Left forelimb (tissue), 1 donor: ENCODE measurements at places on chromosomes 2 and 18.
A peak's percentile ranks its signal among the peaks of the same experiment; 100 is the strongest.

DNA sequence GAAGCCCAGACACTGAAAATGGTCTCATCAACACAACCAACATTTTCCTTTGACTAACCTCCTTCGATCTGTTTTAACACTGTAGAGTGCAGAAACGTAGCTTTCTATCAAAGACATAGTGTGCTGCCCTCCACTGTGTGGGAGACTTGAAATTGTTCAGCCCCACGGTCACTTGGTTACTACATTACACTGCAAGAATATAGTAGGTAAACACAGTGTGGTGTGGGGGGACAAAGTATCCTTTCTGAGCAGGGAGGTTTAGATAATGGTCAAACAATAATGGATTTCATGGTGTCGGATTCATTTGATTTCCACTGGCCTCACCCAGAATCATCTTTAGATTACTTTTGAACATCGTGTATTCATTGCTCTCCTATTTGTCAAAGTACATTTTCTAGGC, 181.0 kb downstream of the ERBB4 start:
- DNase-seq: no peak

- DNase-seq: no peak
Measured at GRCh38 chr2:159832858-159833257, 34.9 kb upstream of the CD302 start.

DNA sequence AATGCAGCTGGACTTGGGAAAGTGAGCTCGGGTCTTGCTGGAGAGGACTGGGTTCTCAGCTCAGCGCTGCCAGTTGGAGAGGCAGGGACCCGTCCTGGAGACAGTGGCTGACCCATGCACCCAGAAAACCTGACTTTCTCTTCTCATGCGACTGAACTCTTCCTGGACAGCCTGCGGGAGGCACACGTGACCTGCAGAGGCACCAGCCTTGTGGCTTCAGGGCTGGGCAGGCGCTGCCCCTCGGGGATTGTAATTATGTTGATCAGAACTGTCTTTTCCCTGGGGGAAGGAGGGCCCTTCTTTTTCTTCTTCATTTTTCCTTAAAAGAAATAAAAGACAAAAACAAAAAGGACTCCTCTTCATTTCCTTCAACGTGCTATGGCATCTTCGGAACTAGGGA, 198.1 kb downstream of the VAPA start:
- DNase-seq: no peak

DNA sequence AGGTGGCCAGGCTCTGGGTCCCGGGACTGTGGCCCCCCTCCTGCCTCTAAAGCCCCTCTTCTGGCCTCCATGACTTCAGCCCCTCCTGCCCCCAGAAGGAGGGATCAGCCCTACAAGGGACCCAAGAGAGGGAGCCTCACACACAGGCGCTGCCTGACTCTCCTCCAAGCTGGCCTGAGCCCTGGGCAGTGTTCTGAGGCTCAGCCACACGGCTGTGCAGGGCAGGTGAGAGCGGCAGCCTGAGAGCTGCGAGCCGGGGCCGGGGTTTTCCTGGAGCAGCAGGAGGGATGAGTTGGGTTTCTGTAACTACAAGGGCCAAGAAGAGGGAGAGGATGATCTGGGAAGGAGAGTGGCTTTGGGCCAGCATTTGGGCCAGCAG, 70.1 kb downstream of the HPCAL1 start:
- DNase-seq: no peak

DNA sequence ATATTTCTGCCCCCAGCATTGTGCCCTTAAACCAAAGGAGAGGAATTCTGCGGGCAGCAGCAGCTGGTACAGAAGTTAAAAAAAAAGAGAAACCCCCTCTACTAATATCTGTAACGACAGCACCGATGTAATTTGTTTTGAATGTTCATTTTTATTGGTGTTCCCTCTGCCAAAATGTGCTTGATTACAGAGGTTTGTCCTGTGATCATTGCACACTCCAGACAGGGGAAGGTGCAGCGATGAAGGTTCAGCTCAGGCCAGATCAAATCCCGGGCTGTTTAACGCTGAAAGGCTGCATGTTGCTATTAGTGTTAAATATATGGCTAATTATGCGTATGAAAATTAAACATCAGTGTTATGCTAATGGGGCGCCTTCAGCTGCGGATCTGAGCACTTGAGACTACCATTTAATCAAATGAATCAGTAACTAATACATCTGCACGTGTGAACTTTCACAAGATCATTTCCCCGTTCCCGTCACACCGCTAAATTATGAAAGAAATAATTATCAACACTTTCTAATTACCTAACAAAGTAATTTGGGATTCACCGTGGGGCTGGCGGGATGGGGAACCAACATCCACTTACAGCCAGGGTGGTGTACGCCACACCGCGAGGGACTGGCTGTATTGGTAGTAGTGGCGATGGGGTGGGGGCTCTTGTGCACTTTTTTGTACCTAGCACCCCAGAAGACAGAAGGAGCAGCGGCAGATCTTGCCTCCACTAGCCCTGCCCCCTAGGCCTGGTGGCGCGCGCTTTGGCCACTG, 1.5 kb upstream of the DLX1 start:
- DNase-seq: no peak

DNA sequence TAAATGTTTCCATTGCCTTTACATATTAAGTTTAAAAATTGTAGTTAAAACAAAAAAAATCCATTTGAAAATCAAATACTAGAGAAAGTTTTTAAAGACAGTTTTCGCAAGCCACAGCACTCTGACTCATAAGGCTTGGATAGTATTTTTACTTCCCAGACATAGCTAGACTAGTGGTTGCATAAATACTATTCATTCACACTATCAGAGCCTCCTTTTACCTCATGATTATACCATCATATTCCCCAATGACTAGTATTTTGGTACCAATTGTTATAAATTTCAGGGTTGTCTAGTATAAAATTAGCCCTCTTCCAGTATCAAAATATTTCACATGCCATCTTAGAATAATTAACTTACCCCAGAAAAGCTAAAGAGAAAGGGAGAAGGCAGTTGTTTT, 393.5 kb downstream of the ERBB4 start:
- DNase-seq: no peak

DNA sequence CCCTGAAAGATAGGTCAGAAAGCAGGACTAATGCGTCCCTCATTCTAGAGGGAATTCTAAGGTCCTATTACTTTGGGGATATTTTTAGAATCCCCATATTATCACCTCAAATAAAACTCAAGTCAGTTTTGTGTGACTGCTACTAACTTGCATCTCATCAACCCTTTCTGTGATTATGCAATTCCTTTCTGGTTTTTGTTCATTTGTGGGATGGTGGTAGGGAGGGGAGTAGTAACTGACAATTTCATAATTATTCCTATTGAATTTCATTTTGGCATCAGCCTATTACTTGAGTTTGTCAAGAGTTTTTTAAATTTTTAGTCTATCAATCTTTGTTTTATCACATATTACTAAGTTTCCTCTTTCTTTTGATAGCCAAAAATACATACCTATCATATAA, 28.4 kb upstream of the TANK start:
- no peak for DNase-seq

- DNase-seq: no peak
Measured at GRCh38 chr18:80175451-80176204, 66.6 kb downstream of the ADNP2 start.

DNA sequence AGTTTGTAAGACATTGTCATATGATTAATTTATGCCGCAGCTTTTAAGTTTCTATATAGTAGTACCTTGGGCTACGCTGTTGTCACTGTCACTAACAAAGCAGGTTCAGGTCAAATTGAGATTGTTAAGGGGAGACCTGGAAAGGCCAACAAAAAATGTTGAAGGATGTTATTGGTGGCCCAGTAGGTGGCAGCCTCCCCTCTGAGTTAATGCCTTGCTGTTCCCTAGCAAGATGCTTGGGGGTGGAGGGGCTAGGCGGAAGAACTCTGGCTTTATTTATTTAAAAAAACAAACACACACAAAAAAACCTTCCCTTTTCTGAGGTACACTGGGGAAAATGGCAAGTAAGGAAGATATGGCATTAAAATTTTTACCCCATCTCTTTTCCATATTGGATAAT, 128.3 kb upstream of the ATP5MC3 start:
- no peak for DNase-seq

- peak; percentile 74 for DNase-seq
Measured at GRCh38 chr2:110773401-110773921, 41.1 kb downstream of the ACOXL start.

DNA sequence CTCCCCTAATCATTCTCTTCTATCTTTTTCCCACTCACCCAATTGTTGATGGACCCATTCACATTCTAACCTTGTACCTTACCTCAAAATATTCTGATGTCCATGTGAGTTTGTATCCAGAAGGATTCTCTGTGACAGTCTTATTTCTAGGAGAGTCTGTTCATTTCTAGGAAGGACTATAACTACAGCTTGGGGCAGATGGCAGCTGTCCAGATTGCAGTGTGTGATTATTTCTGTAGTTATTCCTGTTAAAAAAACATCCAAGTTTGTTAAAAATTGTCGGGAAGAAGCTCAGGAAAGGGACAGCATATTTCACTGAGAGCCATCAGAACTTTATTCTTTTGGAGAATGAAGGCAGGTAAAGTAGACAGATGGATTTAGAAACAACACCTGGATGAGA, 142.6 kb downstream of the RAPGEF4 start:
- no peak for DNase-seq

DNA sequence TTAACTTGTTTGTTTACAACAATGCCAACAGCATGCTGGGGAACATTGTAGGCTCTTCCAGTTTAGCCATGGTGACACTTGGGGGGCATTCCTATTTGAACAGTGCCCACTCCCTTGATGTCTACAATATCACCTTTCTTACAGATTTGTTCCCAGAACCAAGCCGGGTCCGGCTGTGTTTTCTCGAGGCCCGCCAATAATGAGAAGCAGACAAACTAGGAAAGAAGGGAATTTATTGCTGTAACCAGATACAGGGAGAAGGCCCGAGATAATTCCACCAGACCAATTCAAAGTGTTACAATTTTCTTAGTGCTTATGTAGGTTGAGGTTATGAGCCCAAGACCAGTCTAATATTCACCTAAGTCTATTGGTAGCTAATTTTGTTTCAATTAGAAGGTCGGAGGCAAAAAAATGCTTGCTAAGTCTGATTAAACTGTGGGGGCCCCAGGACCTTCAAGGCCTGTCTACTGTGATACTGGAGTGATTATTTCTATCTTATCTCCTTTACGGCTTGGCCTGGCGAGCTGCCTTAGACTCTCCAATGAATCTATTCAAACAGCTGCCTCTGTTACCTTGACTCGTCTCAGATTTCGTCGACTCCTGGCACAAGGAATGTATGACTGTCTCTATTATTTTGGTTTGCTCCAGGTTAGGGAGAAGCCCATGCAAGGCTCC, 59.1 kb upstream of the PSME4 start:
- no peak for DNase-seq

DNA sequence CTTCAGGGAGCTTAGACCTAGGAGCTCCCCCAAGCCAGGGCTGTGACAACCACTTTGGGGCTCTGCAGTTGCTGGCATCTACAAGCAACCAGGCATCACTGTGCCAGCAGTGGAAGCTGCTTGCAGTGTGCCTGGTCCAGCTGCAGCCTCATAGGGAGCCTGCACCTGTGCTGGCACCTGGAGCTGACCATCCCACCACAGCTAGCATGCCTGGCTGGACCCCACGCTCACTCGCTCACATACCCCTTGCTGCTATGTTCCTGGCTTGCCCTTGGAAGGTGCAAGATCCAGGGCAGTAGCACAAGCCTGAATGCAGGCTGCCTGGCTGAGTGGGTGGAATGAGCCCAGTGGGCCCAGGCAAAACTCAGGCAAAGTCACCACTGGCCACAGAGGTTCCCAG, 82.5 kb downstream of the ZNF804A start:
- DNase-seq: no peak

- no peak for DNase-seq
Measured at GRCh38 chr18:57441071-57441794, 6.1 kb downstream of the ONECUT2 start.

DNA sequence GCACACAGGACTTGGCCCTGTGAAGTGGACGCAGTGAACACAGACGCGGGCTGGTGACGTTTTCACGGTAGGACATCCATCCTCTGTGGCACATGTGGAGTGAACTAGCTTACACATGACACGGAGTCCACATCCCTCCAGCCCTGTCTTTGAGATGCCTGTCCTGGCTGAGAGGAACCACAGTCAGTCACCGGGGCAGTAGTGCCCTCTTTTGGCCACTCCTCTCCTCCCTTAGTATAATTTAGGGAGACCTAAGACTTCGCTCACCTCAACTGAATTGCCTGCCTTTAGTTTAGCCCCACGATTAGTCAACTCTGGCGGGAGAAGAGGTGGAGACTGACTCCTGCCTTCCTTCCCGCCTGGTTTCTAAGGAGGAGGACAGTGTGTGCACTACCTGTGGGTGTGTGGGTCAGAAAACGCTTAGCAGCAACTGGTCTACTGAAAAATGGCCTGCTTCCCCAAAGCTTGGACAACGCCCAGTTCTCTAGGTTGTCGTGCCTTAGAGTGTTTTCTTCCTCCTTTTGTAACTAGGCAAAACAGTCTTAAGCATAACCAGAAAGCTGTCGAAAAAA, 70.6 kb downstream of the MBP start:
- no peak for DNase-seq

DNA sequence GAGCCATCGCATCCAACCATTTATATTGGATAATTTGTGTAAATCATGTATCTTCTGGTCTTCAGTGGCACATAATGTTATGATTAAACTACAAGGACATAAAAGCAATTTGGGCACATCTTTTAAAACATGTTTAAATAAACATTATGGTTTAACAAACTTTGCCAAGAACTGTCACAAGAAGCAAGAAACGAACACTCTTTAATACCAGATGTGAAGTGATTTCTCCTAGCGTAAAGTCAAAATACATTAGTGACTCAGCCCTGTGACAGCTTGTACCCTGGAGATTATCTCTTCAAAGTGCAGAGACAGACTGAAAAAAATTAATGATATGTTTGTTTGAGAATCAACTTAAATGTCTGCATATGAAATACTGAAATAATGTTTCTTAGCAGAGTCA, 39.9 kb downstream of the DSEL start:
- no peak for DNase-seq

DNA sequence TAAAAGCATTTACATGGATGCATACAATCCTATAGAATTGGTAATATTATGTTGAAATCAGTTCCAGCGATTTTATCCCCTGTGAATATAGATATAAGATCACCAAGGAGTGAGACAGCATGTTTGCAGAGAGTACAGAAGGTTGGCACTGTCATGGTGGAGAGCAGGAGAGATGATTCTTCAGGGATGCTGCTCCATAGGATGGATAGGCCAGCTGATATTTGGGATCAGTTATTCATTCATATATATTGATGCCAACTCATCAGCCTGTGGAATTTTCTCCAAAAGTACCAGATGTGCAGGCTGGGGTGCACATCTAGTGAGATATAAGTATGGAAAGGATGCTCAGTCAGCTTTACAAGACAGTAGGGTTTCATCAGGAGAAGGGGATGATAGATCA, 139.9 kb downstream of the IKZF2 start:
- no peak for DNase-seq

- no peak for DNase-seq
Measured at GRCh38 chr2:129761569-129762021, 217.9 kb upstream of the RAB6C start.

- DNase-seq: no peak
Measured at GRCh38 chr2:16741498-16741897, 75.9 kb upstream of the CYRIA start.
